LoVo (cell line): ENCODE measurements at places on chromosomes 3 and 15.
A peak's percentile ranks its signal among the peaks of the same experiment; 100 is the strongest.

DNA sequence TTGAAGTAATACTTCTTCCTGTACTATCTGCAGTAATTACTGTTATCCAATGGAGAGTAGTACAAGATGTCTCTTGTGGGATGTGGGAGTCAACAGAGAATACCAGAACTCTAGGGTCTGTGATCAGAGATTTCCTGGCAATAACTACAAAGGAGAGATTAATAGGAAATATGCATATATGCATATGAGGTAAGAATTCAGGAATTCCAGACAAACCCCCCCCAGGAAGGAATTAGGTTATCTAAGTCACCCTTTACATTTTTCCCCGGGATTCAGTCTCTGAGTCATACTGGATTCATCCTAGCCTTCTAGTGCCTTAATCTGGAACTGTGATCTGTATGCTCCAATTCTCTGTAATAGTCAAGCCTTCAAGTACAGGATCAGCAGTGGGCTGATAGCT is 49.4 kb downstream of the GTF2E1 start:
- no peak for DNase-seq

GRCh38 chr3:197183582-197183981 is 114.8 kb downstream of the DLG1 start:
- DNase-seq: no peak

DNA sequence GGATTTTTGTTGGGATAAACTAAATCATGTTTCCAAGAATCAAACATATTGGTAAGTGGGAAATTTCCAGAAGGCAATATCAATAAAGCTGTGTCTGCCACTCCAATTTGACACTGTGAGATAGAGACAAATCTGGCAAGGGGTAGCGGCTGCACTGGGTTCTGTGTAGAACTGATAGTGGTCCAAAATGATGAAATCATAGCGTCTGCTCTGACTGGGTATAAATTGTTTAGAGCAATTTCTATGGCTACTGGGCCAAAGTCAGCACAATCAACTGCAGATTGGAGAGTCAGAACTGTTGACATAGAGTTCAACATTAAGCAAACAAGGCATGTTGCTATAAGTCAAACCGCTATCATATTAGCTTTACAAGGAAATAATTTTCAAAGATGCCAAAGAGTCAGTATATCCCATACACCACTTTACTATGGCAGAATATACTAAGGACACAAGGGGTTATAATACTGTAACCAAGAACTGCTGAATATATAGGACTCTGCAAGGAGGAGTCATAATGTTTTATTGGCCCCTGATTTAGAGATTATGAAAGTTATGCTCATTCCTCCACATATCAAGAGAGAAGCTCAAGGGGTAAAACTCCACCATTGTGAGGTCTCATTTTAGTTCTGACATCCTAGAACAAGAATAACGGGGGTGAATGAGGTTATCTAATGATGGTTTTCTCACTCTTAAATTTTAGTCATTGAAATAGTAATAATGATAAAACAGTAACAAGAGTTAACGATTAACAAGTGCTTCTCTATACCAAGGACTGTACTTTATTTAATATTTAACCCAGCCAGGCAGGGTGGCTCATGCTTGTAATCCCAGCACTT is 309.7 kb upstream of the GADL1 start:
- peak; percentile 23 for DNase-seq

DNA sequence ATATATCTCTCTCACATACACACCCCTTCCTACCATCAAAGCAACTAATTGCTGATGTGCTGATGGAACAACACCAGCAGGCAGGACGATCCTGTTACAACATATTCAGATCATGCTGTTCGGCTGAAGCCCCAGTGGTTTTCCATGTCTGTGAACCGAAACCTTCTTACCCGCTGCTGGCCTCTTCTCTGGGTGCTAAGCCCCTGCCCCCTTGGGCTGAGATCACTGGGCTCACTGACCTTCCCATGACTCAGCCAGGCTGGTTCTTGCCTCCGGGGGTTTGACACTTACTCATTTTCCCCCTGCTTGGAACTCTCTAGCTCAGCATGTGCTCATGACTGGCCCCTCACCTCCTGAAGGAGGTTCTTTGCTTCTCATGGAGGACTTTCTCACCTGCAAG is 122.0 kb upstream of the RGMA start:
- DNase-seq: no peak

- peak; percentile 16 for DNase-seq
Measured at GRCh38 chr15:84685304-84685703, 27.3 kb upstream of the NMB start.

DNA sequence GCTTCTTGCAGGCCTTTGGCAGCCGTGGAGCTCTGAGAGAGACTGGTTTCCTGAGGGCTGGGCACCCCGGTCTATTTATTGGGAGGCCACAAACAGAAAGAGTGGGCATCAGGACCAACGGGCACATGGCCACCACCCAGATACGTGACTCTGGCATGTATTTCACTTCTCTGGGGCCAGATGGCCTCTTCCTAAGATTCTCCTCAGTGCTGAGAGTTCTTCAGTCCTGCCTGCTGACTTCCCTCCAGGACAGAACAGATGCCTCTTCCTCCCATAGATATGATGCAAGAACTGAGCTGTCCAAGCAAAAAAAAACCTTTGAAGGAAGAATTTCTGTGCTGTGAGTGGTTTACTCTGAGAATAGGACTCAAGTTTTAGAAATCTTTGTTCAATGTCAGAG is 107.7 kb downstream of the IGF2BP2 start:
- no peak for DNase-seq

GRCh38 chr15:64249406-64249805 is 86.6 kb upstream of the PPIB start:
- no peak for DNase-seq

- DNase-seq: peak; percentile 29
Measured at GRCh38 chr15:73941871-73942635, 15.8 kb downstream of the LOXL1 start.

DNA sequence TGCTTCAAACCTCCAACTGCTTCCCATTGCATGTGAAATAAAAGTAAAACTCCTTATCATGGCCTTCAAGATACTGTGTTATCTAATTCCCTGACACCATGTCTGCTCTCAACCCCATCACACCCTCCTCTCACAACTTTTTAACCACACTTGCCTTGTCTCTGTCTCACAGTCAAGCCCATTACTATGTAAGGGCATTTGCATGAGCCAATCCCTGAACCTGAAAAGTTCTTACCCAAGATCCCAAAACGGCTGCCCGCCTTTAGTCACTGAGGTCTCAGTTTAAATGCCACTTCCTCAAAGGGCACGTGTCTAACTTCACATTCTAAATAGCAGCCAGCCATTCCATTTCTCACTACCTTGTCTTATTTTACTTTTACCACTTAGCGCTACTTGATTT is 83.1 kb downstream of the SST start:
- DNase-seq: no peak

DNA sequence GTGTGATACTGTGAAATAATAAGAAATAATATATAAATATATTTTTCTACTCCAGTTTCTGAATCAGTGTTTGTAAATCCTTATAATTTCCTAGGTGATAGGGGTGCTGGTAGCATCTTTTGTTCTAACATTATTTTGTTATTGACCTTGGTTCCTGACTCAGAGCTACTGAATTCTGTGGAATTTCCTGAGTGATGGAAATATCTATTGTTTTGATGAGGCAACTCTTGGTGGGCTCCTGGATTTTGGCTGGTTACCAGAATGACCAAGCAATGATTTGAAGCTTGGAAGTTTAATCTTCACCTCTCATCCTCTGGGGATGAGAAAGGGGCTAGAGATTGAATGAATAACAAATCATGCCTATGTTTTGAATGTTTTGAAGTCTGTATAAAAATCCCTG is 377.3 kb downstream of the LPP start:
- no peak for DNase-seq

GRCh38 chr3:120596116-120596852 is at the start of gene NDUFB4:
Gene NDUFB4, plus strand, starts transcription at chr3:120596336. Its CDS starts 24 bp downstream, at chr3:120596360.
- DNase-seq: peak; percentile 100

DNA sequence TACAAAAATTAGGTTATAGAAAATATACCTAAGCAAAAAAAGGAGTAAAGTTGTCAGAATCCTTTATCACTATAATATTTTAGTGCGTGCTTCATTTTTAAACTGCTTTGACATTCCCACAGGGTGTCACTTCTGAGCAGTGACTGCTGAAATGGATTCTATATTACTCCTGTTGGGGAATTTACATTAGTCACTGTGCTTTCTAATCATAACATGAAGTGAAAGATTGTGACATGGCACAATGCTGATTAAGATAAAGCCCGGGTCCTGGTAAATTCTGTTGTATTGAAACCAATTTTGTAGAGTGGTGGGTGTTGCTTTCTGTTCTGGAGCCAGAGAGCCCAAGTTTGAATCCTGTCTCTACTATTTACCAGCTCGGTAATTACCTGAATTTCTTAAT is 36.4 kb upstream of the EHHADH start:
- DNase-seq: no peak

GRCh38 chr15:66188464-66188863 is 65.1 kb downstream of the MEGF11 start:
- no peak for DNase-seq

GRCh38 chr3:174620855-174621472 is 238.2 kb upstream of the NAALADL2 start:
- no peak for DNase-seq

DNA sequence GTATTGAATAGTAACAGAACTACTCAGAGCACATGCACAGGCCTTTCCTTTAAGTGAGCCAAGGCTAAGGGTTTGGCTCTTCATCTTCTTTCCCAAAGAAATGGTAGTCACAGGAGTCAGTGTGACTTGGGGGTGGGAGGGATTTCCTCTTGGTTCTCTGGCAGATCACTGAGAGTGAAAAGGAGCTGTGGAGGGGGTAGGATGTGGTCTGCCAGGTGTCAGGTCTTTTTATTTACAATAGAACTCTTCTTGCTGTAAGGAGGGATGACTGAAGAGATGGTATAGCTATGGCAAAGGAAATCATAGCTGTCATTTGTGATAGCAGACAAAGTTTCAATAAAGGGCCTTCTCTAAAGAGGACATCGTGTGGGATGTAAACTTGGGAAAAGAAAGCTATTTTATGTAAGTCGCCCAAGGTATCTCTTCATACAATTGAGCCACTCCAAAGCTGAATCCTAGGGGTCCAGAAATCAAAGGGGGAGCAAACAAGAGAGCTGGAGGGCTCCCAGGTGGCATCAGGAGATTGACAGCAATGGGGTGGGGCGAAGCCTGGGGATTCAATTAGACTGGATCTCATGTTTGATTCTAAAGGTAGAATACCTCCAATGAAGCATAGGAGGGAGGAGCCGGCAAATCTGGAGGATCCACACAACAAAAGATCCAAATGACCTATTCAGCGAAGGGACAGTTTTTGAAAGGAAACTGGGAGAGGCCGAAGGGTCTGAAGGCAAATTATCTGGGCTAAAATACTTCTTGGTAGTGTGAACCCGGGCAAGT is 20.0 kb upstream of the CHD2 start:
- no peak for DNase-seq

- no peak for DNase-seq
Measured at GRCh38 chr3:186517218-186517617, 27.0 kb downstream of the CRYGS start.

GRCh38 chr3:86990734-86991481 is at the start of gene VGLL3:
Gene VGLL3, minus strand, starts transcription at chr3:86991149. Its CDS starts 406 bp downstream, at chr3:86990743.
- DNase-seq: peak; percentile 68

DNA sequence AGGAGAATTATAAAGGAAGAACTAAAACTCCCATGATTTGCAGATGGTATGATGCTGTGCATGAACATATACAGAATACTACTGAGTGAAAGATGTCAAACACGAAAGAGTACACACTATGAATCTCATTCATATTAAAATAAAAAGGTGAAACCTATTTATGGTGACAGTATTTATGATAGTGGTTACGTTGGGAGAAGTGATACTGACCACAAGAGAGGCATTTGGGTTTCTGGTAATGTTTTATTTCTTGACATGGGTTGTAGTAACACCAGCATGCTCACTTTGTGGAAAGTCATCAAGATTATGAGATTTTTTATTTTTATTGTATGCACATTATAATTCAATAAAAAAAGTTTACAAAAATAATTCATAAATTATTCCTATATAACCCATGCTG is 324.0 kb downstream of the GAP43 start:
- DNase-seq: no peak

- no peak for DNase-seq
Measured at GRCh38 chr15:97976766-97977503, 16.4 kb downstream of the ARRDC4 start.

- DNase-seq: no peak
Measured at GRCh38 chr3:105791919-105792786, 76.7 kb downstream of the CBLB start.

GRCh38 chr15:53588773-53589172 is 170.7 kb downstream of the WDR72 start:
- DNase-seq: no peak

DNA sequence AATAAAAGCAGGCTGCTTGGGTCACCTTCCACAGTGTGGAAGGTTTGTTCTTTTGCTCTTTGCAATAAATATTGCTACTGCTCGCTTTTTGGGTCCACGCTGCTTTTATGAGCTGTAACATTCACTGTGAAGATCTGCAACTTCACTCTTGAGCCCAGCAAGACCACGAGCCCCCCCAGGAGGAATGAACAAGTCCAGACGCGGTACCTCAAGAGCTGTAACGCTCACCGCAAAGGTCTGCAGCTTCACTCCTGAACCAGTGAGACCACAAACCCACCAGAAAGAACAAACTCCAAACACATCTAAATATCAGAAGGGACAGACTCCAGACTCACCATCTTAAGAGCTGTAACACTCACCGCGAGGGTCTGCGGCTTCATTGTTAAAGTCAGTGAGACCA is 47.5 kb upstream of the CCR4 start:
- DNase-seq: no peak

GRCh38 chr3:1117843-1118473 is 25.1 kb downstream of the CNTN6 start:
- DNase-seq: no peak

DNA sequence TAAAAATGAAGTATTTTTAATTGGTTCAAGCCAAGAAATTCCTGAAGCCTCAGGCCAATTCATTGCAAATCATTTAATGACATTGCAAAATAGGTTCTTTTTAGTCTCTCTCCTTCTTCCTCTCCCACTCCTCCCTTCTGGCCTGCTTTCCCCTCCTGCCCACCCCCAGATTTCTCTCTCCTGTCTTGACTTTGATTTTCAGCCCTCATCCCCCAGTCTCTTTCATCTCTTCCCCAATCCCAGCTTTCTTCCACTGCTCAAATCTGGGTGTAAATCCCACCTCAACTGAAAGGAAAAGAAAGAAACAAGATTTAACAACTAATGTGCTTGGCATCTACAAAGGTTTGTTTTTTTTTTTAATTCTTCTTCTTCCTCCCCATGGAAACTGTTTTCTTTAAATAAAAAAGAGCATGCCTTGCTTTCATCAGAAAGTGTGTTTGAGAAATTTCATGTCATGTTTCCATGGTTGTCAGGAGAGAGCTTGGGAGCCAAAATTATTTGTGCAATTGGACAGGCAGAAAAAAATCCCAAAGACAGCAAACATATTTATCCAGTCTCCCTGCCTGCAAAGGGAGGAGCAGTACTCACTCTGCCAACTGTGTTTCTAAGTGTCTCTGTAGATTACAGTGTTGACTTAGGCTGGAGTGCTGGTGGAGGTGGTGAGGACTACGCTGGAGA is 50.4 kb downstream of the BOC start:
- no peak for DNase-seq

- DNase-seq: no peak
Measured at GRCh38 chr3:33954956-33955355, 156.5 kb downstream of the PDCD6IP start.

GRCh38 chr15:33664947-33665346 is 303.4 kb upstream of the CHRM5 start:
- no peak for DNase-seq
